ENCODE measurements at places on chromosomes 4 and X. TPM values are rescaled to one million over a fixed set of nuclear protein-coding genes. Genes with fewer than 3 reads are reported as not detected.
A peak's percentile ranks its signal among the peaks of the same experiment; 100 is the strongest.

DNA sequence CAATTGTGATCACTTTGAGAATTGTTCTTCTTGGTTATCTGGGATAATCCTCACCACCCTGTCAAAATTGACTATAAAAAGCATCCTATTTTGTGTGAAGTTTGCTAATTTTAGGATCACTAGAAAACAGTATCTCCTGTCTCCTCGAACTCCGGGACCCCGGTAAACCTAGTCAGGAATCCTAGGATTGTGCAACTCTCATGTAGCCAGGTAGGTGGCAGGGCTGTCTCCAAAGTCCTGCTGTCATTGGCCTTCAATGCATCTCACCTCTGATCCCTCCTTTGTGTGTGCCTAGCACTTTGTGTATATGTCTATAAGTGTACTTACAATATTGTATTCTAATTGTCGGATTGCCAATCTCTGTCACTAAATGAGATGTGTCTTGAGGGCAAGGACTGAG, 1564.8 kb downstream of the RPA4 start:
- H3K27ac ChIP-seq: no peak overlapping the region
- no peak overlapping the region for H3K4me3 ChIP-seq
- no peaks in the 10 kb centered on the region for H3K27me3 ChIP-seq
- H3K4me1 ChIP-seq: no peaks in the 10 kb centered on the region

DNA sequence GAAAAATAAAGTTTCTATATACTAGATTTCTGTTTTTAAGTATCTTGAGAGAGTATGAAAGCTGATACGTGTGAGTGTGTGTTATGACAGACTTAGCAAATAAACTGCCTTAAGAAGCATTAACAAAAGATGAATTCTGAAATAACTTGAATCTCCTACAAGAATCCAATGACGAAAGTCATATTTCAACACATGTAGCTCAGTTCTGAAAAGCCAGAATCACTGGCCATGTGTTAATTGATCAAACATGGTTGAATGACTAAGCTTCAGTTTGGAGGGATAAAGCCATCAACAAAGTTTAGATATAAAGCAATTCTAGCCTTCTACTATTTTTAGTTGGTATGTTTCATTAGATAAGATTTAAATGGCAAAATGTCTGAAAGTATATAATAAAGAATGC, 88.5 kb upstream of the ETNPPL start:
- no peaks in the 10 kb centered on the region for H3K27me3 ChIP-seq
- peaks cover 6% of the 10 kb centered on the region for H3K4me1 ChIP-seq
- H3K36me3 ChIP-seq: no peaks in the 10 kb centered on the region

DNA sequence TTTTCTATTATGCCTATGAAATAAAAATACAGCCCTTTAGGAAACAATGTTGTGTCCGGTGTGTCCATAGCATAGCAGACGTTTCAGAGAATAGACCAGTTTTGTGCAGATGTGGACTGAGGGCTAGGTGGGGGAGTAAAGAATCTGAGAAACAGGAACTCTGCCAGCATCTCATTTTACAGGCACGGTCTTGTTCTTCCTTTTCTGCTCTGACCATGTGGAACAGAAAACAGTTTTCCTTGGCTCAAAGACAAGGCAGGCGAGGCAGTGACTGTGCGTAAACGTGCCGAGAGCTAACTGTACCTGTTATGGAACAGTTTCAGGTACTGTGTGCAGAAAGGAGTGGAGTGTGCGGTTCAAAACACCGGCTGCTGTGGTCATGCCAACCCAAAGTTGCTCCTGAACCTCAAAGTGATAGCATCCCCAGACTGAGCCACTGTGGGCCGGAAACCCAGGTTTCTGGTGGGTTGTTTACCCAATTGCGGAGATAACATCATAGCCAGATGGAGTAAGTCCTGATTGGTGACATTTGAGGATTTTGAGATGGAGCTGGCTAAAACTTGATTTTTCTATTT, 20.2 kb downstream of the CNGA2 start:
- no peaks in the 10 kb centered on the region for H3K36me3 ChIP-seq
- H3K4me1 ChIP-seq: no peaks in the 10 kb centered on the region
- DNase-seq: no peak
- no peaks in the 10 kb centered on the region for H3K27me3 ChIP-seq

DNA sequence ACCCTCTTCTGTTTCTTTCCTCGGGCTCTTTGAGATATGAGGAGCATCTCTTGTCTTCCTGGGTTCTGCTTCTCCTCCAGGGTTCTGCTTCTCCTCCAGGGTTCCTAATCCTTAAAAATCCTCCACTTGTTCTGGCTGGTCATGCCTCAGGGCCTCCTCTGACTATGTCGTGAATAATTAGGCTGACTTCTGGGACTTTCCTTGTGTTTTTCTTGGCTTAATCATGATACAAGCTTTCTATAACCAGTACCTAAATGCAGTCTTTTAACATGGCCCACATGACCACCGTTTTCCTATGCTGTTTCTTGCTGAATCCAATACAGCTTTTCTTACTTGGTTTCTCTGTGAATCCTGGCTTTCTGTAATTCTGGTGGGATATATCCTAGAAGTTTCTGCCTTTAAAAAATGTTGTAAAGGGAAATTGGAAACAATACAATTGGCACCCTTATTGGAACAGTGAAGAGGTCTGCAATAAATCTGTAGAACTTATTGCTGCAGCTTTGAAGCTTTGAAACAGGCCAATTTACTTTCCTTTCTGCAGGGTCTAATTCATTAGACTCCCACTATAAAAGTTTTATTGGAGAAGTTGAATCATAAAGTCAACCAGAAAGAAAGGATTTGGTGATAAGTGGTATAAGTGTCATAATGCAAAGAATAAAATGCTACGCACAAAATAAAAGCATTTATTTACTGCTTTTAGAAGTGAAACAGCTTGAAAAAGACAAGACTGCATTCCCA, 213.1 kb downstream of the UGT8 start:
- no peaks in the 10 kb centered on the region for H3K36me3 ChIP-seq
- no peaks in the 10 kb centered on the region for H3K4me1 ChIP-seq
- DNase-seq: no peak
- H3K27me3 ChIP-seq: no peaks in the 10 kb centered on the region
- no peak overlapping the region for H3K27ac ChIP-seq

DNA sequence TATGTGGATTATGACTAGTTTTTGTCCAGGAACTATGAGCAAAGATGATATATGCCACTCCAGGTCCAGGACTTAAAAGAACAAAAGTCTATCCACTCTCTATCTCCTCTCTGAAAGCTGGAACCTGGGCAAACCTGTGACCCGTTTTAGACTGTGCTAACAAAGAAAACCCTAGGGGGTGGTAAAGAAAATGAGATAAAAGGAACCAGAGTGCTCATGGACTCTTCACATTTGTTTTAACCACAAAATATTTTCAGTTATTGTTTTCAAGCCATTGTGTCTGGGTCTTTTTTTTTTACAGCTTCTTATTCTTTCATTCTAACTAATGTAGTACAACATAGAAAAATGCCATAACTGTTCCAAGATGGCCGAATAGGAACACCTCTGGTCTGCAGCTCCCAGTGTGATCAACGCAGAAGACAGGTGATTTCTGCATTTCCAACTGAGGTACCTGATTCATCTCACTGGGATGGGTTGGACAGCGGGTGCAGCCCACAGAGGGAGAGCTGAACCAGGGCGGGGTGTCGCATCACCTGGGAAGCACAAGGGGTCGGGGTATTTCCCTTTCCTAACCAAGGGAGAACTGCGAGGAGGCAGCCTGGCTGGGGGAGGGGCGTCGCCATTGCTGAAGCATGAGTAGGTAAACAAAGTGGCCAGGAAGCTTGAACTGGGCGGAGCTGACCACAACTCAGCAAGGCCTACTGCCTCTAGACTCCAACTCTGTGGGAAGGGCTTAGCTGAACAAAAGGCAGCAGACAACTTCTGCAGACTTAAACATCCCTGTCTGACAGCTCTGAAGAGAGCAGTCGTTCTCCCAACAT, 45.1 kb downstream of the CHM start:
- H3K4me1 ChIP-seq: peaks cover 5% of the 10 kb centered on the region
- H3K4me3 ChIP-seq: no peak overlapping the region
- H3K27me3 ChIP-seq: no peaks in the 10 kb centered on the region
- H3K27ac ChIP-seq: no peak overlapping the region
- DNase-seq: peak; percentile 60

Gene APBB2
- total RNA-seq: 64.7 TPM

Gene RBM10
- 37.8 TPM for total RNA-seq
